Cerebellar nuclear complex (tissue), 1 donor: ENCODE measurements at places on chromosomes 6 and 20.
A peak's percentile ranks its signal among the peaks of the same experiment; 100 is the strongest.

- no peak for DNase-seq
These were observed 1.3 kb downstream of the RNF146 start for GRCh38 chr6:127267646-127268625.

- no peak for DNase-seq
These were observed 127.3 kb upstream of the MTHFD1L start for GRCh38 chr6:150738092-150738629.

- DNase-seq: no peak
These were observed 43.0 kb downstream of the TSPYL4 start for GRCh38 chr6:116210750-116211425.

GRCh38 chr20:57651881-57652605, 31.8 kb upstream of the ZBP1 start:
- DNase-seq: no peak

GRCh38 chr20:20447196-20447595, 79.3 kb downstream of the INSM1 start:
- no peak for DNase-seq

DNA sequence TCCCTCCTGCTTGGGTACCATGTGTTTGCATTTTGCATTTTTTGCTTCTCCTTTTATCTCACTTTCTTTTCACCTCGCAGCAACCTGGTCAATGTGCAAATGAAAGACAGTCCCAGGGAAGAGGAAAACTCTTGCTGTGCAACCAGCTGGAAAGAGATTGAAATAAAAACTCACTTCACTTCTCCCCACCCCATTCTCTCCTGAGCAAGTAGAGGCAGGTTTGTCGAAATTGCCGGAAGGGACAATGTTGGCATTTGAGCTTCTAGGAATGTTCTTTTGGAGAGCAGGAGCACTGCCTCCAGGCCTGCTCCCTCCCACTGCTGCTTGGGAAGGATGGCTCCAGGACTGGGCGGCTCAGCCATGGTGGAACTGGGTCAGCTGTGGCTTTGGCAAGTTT, 30.6 kb downstream of the KCNG1 start:
- DNase-seq: no peak

- no peak for DNase-seq
These were observed 41.2 kb downstream of the IGF2R start for GRCh38 chr6:160010067-160010466.

DNA sequence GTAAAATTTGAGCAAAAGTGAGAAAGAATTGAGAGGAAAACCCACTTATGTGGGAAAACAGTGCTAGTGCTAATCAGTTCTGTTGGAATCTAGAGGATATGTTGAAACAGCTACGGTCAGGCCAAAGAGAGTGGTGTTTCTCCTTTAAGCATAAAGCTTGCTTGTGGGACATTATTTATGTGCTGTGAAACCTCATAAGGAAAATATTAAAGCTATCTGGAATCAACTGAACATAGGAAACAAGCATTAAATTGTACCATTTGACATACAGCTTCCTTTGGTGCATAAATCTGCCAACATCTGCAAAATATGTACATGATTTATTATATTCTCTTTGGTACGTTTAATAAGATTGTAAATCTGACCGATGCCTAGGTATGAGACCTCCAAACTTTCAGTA, 182.5 kb upstream of the PDE10A start:
- no peak for DNase-seq

DNA sequence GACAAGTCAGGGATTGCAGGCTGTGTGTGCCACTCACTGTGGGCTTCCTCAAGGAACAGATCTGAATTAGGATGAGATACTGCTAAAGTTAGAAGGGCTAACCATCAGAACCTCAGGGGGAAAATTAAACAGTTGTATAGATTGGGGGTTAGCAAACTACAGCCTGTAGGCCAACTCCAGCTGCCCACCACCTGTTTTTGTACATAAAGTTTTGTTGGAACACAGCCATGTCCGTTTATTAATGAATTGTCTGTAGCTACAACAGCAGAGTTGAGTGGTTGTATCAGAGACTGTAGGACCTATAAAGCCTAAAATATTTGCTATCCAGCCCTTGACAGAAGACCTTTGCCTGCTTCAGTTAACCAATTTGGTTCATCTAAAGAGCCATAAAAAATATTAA, 127.2 kb upstream of the ECI2 start:
- no peak for DNase-seq

- DNase-seq: no peak
These were observed 15.7 kb downstream of the ADISSP start for GRCh38 chr20:3751675-3752385.

- no peak for DNase-seq
These were observed 22.8 kb downstream of the FYN start for GRCh38 chr6:111850295-111850937.

DNA sequence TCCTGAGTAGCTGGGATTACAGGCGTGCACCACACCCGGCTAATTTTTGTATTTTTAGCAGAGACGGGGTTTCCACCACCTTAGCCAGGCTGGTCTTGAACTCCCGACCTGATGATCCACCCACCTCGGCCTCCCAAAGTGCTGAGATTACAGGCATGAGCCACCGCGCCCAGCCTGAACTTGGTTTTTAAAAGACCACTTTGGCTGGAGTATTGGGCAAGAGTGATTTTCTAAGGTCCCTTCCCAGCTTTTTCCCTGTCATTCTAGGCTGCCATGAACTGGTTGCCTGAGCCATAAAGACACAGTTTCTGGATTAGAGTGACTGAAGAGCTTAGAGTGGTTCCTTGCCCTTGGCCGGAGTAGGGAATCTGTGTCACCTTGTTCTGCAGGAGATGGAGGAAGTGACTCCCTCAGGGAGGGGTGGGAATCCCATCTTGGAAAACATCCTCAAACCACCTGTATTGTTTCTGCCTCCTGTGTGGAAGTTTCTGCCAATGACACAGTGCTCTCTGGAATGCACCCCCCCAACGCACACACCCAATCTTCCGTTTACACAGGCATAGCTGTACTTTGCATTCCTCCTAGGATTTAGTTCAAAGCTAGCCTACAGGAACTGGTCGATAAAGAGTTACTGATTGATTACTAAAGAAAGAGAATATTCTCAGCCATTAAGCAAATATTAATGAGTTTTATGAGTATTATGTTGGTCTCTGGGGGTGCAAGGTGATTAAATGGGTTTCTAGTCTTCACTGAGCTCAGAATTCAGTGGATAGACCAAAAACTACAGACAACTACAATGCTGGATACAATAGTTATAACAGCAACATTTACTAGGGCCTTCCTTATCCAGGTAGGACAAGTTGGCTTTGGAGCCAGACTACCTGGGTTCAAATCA, 18.2 kb downstream of the BCL2L1 start:
- no peak for DNase-seq

DNA sequence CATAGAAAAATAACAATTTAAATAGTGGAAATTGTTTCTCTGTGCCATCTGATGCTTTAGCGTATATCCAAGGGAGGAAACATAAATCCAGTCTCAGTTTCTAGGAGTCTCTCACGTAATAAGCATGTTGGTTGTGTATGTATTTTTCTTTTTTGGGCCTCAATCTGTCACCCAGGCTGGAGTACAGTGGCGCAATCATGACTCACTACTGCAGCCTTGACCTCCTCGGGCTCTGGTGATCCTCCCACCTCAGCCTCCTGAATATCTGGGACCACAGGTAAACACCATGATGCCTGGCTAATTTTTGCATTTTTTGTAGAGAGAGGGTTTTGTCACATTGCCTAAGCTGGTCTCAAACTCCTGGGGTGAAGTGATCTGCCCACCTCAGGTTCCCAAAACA, 78.6 kb upstream of the PLN start:
- no peak for DNase-seq

GRCh38 chr20:40410028-40410427, 279.0 kb downstream of the MAFB start:
- DNase-seq: no peak

GRCh38 chr20:25233016-25233772, 14.7 kb upstream of the PYGB start:
- no peak for DNase-seq

GRCh38 chr6:151963001-151963400, 155.5 kb downstream of the ESR1 start:
- no peak for DNase-seq

DNA sequence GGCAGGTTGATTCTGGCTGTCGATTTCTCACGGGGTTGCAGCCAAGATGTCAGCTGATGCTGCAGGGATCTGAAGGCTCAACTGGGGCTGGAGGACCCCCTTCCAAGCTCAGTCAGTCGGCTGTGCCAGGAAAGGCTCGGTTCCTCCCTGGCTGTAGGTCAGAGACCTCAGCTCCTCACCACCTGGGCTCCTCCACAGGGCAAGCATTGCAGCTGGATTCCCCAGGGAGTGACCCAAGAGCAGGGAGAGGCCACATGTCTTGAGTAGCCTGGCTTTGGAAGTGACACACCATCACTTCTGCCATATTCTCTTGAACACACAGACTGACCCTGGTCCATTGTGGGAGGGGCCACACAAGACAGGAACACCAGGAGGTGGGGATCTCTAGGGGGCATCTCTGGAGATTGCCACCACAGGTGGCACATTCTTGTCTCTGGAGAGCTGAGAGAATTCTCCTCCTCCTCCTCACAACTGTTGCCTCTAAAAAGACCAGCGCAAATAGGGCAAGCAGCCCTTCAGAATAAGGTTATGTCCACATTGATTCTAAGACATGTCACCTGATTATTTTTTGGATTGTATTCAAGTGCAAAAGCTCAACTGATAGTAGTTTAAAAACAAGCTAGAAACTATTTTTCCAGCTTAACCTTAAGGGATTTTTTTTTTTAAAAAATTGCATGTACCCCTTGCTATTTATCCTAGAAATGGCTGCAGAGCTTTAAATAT, 270.5 kb downstream of the NRN1 start:
- DNase-seq: no peak

GRCh38 chr20:399182-399707, 8.9 kb upstream of the RBCK1 start:
- no peak for DNase-seq

GRCh38 chr20:22502731-22503191, 81.6 kb downstream of the FOXA2 start:
- no peak for DNase-seq

- DNase-seq: no peak
These were observed 226.2 kb downstream of the TTLL2 start for GRCh38 chr6:167550941-167551627.

GRCh38 chr20:35992713-35993335, 24.4 kb downstream of the CNBD2 start:
- DNase-seq: peak; percentile 55

GRCh38 chr20:2654831-2655230, 2.4 kb downstream of the NOP56 start:
- no peak for DNase-seq

- DNase-seq: no peak
These were observed 968 bp downstream of the PHF3 start for GRCh38 chr6:63636518-63637021.

- DNase-seq: no peak
These were observed 121.4 kb upstream of the MAP3K7 start for GRCh38 chr6:90708206-90708737.

DNA sequence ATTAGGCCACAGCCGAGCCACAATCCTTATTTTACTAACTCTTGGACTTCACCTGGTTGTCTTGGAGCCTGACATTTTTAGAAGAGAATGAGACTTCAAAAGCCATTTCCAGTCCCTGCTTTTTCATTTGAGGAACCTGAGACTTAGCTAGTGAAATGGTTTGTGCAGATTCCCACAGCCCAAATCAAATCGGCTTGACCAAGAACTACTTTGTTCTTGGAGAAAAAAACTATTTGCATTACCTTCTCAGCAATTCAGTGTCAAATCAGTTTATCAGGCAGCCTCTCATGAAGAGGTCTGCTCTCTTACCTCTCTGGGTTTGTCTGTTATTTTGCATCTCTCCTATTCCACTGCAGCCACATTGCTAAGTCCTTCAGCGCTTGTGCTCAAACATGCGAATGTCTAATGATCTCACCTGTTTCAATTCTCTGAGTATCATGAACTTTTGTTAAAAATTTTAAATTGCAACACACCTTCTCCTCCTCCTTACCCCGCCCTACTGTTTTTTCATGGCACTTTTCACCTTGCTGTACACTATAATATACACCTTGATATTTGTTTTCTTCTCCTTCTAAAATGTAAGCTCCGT, 573 bp upstream of the IFNGR1 start:
- DNase-seq: no peak

- no peak for DNase-seq
These were observed 42.9 kb downstream of the BCAS4 start for GRCh38 chr20:50837532-50838321.

GRCh38 chr6:122649701-122650100, 39.5 kb downstream of the PKIB start:
- DNase-seq: no peak

- DNase-seq: no peak
These were observed 70.1 kb upstream of the RPS6KA2 start for GRCh38 chr6:166697113-166697512.

- DNase-seq: no peak
These were observed 232.5 kb downstream of the RFPL4B start for GRCh38 chr6:112579601-112580000.

GRCh38 chr6:123771126-123771525, 32.5 kb upstream of the NKAIN2 start:
- DNase-seq: no peak

DNA sequence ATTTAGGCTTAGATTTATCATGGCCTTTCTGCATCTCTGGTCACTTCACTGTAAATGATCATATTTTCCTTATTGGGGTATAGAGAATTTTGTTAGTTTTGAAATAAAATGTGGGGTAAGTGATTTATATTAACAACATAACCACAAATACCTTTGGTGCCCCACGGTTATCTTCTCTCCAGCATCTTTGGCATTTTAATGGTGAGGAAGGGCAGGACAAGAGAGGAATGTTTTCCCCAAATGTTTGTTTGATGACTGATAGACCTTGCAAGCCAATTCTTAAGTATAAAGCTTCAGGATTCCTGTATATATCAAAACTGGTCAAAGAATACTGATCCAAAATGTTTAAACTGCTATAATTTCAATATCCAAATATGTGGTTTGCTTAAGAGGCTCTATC, 171.6 kb upstream of the SMLR1 start:
- DNase-seq: no peak

GRCh38 chr6:34516391-34517324, 39.5 kb downstream of the SPDEF start:
- no peak for DNase-seq

- no peak for DNase-seq
These were observed 4.6 kb upstream of the SFT2D1 start for GRCh38 chr6:166346965-166347364.

- no peak for DNase-seq
These were observed 21.1 kb downstream of the RTN4IP1 start for GRCh38 chr6:106608080-106608668.
